ENCODE measurements at places on chromosomes 16 and 17. TPM values are rescaled to one million over a fixed set of nuclear protein-coding genes. Genes with fewer than 3 reads are reported as not detected.

ELMO3 gene
- 0.29 TPM for total RNA-seq

CES3 gene
- not detected for total RNA-seq

TMEM100 gene
- total RNA-seq = 0.36 TPM

DNA sequence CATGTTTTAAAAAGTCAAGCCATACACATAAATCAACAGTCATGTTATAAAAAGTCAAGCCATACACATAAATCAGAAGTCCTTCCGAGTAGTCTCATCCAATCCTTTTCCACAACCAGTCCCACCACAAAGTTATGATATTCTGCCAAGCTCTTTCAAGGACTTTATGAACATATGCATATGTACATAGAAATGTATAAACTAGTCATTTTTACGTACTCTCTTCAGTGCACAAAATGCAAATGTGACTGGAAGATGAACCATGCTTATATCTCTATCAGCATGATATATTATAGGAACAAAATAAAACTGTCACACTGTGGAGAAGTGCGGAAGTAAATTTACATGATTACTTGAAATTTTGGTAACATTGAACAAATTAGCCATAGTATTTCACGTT lies 200.9 kb downstream of the CNTNAP4 start:
- no peaks in the 10 kb centered on the region for H3K27me3 ChIP-seq
- H3K36me3 ChIP-seq = no peaks in the 10 kb centered on the region
- no peak overlapping the region for H3K4me3 ChIP-seq

DNA sequence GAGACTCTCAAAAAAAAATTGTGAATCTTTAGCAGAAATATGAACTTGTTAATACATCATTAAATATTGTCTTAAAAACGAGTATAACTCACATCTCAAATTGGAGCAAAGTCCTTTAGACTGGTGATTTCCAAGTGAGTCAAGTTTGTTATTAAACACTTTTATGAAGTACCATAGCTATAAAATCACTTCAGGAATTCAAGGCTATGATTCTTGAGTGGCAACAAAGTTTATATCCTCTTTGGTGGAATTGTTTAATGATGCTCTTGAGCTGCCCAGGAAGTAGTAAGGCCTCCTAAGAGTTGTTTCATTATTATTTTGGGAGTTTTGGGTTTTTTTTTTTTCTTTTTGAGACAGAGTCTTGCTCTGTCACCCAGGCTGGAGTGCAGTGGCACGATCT lies 16.7 kb upstream of the BLMH start:
- H3K27me3 ChIP-seq = no peaks in the 10 kb centered on the region
- H3K4me1 ChIP-seq = no peaks in the 10 kb centered on the region
- DNase-seq = no peak
- H3K27ac ChIP-seq = no peak overlapping the region
- no peaks in the 10 kb centered on the region for H3K36me3 ChIP-seq
- H3K4me3 ChIP-seq = no peak overlapping the region

HSD11B2 gene
- not detected for total RNA-seq

ASGR2 gene
- under 0.01 TPM for total RNA-seq

- no peaks in the 10 kb centered on the region for H3K27me3 ChIP-seq
- peaks cover 65% of the 10 kb centered on the region for H3K36me3 ChIP-seq
- peaks cover 3% of the 10 kb centered on the region for H3K4me1 ChIP-seq
- H3K4me3 ChIP-seq = no peak overlapping the region
These were observed 46.1 kb downstream of the MARVELD3 start for GRCh38 chr16:71672125-71672524.

DNA sequence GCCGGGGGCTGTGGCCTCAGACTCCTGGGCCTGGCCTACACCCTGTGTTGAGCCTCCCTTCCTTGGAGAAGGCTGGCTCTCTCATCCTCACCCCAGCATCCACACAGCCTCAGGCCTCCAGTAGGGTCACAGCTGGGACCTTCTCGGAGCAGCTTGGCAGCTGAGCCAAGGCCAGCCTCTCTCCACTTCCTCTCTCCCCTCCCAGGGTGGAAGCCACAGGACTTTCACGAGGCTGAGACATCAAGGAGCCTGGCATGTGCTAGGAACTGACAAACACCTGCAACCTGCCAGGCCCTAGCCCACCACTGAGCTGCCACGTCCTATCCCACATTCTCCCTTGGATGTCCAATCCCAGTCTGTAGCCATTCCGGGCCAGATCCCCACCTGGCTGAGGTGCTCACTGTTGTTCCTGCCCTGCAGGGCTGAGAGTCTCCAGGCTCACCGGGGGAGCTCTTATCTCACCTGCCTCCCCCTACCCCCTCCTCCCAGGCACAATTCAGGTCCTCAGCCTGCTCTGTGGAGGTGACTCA lies 3.1 kb downstream of the MMP15 start:
- H3K36me3 ChIP-seq = no peaks in the 10 kb centered on the region
- H3K27me3 ChIP-seq = peaks cover 53% of the 10 kb centered on the region
- H3K27ac ChIP-seq = no peak overlapping the region
- peaks cover 8% of the 10 kb centered on the region for H3K4me1 ChIP-seq
- DNase-seq = peak; percentile 83
- H3K4me3 ChIP-seq = no peak overlapping the region

GRCh38 chr17:6642592-6642991 lies 1.7 kb downstream of the TXNDC17 start:
- H3K27ac ChIP-seq = peak overlapping the region; percentile 28
- H3K36me3 ChIP-seq = peaks cover 27% of the 10 kb centered on the region
- peaks cover 39% of the 10 kb centered on the region for H3K4me1 ChIP-seq
- H3K4me3 ChIP-seq = peak overlapping the region; percentile 84

- H3K27ac ChIP-seq = no peak overlapping the region
- H3K27me3 ChIP-seq = no peaks in the 10 kb centered on the region
- H3K4me3 ChIP-seq = no peak overlapping the region
These were observed 1349.6 kb upstream of the CDH8 start for GRCh38 chr16:63385714-63386432.

GRCh38 chr16:86066811-86067210 lies 167.8 kb downstream of the IRF8 start:
- no peaks in the 10 kb centered on the region for H3K27me3 ChIP-seq
- H3K4me1 ChIP-seq = no peaks in the 10 kb centered on the region
- H3K36me3 ChIP-seq = no peaks in the 10 kb centered on the region

DNA sequence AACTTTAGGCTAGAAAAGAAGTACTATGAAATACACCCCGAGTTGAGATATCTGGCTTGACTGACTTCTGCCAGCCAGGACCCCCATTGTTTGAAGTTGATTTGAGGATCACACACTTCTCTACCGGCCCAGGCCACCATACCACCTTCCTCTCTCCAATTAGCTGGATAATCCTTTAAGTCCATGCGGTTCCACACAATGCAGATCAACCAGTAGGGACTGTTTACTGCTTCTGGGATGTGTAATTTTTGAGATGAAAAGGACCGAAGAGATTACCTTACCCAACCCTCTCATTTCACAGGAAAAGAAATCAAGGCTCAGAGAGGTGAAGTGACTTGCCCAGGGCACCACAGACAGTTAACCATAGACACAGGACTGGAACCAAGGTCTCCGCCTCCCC lies 20.5 kb downstream of the ERN1 start:
- H3K27me3 ChIP-seq = no peaks in the 10 kb centered on the region
- H3K27ac ChIP-seq = no peak overlapping the region
- peaks cover 2% of the 10 kb centered on the region for H3K4me1 ChIP-seq
- H3K4me3 ChIP-seq = no peak overlapping the region
- no peaks in the 10 kb centered on the region for H3K36me3 ChIP-seq
- no peak for DNase-seq

DNAH17 gene
- total RNA-seq = under 0.01 TPM
